ENCODE measurements at places on chromosomes 11 and 22.
A peak's percentile ranks its signal among the peaks of the same experiment; 100 is the strongest.

DNA sequence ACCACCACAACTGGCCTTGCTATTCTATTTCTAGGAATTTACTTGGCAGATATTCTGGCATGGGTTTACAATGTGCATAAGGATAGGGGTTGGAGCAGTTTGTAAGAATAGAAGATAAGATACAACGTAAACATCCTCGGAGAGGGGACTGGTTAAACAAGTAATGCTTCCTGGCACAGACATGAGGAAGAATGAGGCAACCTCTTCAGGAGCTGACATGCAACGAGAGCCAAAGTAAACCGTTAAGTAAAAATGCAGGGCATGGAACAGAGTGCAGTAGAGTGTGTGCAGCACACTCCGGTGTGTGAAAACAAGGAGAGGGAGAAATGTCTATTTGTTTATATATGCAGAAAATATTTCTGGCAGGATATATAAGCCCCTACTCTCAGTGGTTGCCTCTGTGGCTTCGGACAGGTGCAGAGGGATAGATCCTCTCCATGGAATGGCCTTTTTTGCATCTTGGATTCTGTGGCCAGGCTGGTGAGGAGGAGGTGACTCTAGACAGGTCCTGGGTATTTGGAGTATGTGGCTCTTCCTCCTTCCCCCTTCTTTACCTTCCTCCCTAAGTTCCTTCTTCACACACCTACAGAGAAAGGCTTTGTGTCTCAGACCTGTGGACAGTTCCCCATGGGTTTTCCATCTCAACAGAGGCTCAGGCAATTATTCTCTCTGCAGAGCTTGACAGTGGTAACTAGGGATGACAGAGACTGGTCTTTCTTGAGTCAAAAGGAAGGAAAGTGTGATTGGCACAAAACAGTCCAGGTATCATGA, 2.5 kb downstream of the RAB36 start:
- no peak for DNase-seq

DNA sequence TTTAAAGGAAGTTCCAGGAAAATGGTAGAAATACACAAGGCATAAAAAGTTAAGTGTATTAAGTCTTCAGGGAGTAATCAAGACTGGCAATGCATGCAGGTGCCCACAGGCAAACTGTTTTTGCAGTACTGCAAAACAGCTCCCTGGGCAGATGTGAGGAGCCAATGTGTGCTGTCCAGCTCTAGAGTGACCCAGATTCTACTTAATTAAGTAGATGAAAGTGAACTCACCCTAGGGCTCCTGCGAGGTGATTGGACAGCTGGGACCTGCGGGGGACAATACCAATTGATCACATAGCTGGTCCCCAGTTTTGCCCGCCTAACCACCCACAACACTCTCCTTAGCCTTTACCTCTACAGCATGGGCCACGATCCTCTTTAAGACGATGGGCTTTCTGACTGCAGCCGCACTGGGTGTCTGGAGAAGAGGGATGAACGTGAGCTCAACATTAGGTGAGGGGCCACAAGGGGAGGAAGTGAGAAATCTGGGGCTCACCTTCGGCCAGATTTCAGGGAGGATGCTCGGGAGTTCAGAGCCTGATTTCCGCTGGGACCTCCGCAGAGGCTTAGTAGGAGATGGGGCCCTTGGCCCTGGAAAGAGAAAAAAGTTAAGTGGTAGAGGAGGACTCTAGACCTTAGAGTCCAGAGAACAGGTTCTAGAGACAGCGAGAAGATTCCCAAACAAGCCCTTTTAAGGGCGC, 556 bp downstream of the CDCA5 start:
- DNase-seq, result peak; percentile 37

DNA sequence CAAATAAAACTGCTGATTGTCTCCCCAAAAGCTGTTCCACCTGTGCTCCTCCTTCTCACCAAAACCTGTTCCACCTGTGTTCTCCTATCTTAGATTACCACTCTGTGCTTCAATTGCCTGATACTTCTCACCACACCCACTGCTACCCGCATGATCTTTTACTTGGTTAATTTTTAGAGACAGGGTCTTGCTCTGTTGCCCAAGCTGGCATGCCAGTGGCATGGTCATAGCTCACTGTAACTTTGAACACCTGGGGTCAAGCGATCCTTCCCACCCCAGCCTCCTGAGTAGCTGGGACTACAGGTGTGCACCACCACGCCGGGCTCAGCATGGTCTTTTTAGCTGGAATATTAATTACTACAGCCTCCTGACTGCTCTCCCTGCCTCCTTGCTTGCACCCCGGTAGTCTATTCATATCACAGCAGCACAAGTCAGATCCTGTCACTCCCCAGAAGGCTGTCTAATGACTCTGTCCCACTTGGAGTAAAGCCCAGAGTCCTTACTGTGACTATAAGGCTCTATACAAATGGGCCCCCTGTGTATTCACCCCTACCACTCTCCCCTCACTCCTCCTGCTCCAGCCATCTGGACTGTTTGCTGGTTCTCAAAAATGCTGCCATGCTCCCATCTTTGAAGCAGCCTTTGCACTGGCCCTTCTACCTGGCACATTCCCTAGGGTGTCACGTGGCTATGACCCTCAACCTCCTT, 3.5 kb downstream of the C11orf91 start:
- DNase-seq, result no peak

DNA sequence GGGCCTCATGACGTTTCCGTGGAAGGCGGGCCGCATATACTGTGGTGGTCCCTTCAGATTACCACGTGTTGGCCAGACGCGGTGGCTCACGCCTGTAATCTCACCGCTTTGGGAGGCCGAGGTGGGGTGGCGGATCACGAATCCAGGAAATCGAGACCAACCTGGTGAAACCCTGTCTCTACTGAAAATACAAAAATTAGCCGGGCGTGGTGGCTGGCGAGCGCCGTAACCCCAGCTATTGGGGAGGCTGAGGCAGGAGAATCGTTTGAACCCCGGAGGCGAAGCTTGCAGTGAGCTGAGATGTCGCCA, 853 bp upstream of the DENND6B start:
- no peak for DNase-seq

GRCh38 chr22:32957200-32957803, 100.9 kb downstream of the SYN3 start:
- no peak for DNase-seq

DNA sequence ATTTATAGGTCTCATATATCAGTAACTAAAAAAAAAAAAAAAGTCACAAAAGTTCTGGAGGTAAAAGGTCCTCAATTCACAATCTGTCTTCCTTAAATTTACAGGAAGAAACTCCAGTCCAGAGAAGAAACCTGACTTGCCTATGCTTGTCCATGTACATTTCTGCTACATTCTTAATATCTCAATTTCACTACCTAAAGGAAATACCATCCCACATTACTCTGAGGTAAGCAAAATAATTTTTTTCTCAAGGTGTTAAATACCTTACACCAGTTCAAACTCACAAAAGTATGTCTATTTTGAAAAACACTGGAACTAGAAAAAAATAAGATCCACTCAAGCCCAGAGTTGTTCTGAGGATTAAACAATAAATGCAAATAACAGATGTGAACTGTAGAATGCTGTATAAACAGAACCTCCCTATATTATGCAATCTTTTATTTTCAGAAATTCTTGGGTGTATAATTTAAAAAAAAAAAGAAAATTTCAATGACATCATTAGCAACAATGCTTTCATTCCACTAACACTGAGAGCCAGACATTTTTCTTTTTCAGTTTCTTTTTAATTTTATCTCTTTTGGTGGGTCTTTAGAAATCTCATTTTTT, 49.9 kb upstream of the GDPD4 start:
- DNase-seq, result no peak

- no peak for DNase-seq
These were observed 16.5 kb upstream of the GAL start for GRCh38 chr11:68667511-68668500.

DNA sequence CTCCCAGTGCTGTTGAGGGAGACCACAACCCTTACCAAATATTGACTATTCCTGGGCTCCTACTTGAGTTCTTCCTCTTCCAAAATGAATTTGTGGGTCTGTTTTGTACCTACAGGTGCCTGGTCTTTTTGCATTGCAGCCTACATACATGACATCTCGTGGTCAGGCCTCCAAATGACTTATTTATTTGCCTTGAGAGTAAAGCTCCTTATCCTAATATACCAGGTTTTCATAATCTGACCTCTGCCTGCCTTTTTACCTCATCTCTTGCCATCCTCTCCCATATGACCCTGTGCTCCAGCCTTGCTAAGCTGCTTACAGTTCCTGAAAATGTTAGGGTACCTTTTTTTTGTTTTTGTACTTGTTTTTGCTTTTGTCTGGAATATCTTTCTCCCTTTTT, 130.4 kb downstream of the UVRAG start:
- DNase-seq, result no peak

DNA sequence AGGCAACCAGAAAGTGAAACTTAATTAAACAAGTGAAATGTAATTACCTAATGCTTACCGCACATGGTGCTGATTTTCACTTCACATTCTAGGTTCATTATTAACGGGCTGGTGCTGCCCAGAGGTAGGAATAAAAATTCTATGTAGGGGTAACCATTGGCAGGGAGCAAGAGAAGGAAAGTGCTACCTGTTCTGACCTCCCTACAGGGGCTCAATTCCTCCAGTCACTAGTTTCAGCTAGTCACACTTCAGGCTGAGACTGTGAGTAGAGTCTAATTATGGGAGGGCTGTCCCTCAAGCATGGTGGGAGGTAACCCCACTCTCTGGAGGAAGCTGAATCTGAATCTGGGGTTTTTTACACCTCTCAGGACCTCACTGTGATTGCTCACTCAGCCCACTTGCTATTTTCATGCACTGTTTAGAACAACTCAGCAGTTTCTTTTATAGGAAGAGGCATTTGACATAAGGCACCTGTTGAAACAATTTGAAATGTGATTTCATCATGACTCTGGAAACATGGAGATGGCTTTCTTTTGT, 75.4 kb downstream of the MAML2 start:
- no peak for DNase-seq

- DNase-seq, result no peak
These were observed 20.1 kb upstream of the FCHSD2 start for GRCh38 chr11:73162196-73162740.

- DNase-seq, result no peak
These were observed 187.1 kb downstream of the ARHGAP42 start for GRCh38 chr11:100874203-100874602.

DNA sequence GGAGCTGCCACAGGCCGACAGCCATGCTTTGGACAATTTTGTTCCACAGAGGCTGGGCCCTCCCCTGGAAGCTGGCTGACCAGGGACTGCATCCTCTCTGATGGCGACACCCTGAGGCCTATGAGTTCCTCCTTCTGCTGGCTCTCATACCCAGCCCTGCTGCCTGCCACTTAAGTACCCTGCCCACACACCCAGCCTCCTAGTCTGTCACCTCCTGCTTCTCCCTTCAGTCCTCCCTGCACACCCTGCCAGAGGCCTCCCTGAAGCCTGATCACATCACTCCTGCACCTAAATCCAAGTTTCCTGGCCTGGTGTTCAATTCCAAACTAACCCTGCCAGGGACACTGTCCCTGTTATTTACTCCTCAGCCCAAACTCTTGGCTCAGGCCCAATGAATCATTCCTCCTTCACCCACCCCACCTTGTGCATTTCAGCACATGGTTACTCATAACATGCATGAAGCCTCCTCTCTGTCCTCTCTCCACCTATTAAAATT, 136.7 kb upstream of the NECTIN1 start:
- peak; percentile 5 for DNase-seq

GRCh38 chr11:100739666-100740065, 52.6 kb downstream of the ARHGAP42 start:
- peak; percentile 84 for DNase-seq

DNA sequence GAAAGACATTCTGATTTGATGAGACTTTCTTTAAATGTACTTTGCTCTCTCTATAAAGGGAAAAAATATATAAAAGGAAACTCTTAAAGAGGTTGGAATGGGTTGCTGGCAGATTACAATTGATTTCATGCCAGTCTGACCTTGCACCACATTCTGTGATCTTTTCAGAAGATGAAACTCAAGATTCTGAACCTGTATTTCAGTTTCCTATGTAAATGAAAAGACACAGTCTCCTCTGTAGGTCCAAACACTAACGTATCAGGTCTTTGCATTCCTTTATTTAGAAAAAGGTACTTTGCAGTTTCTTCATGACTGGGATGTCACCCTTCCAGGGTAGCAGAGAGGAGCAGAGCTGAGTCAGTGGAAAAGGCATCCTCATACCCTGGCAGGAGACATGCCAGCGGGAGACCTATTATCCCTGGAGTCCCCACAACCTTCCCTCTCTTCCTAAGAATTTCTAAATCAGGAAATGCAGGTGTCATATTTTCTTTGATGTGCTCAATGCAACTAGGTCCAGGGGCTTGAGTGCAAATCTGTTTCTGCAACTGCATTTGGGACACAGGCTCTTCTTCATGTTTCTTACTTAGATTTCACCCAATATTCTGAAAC, 282.6 kb downstream of the CADM1 start:
- no peak for DNase-seq

- DNase-seq, result peak; percentile 89
These were observed 11.9 kb downstream of the HOATZ start for GRCh38 chr11:111526501-111526900.

DNA sequence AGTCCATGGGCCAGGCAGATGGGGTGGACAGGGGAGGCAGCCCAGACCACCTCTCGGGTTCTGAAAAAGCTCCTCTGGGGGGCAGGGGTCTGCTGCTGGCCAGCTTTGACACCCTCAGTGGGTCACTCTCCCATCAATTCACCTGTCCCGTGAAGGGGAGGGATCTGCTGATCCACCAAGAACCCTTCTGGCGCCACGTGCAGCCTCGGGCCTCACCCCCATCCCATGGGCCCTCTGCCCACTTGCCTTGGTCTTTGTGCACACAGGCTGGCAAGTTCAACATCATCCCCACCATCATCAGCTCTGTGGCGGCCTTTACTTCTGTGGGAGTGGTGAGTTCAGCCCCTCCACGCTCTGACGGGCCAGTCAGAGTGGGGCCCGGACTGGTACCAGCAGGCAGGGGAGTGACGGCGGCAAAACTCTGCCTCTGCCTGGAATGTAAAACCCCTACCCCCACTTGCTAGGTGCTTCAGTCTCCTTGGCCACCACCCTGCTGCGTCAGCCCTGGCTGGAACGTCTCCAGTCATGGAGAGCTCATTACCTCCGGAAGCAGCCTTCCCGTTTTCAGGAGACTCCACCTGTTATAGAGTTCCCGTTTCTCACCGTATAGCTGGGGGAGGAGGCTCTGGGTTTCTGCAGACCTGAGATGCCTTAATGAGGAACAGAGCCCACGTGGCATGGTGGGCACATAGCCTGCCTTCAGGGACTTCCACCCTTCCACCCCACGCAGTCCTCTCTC, 12.7 kb downstream of the PRG3 start:
- no peak for DNase-seq

GRCh38 chr11:86143087-86144030, 74.5 kb upstream of the PICALM start:
- DNase-seq, result no peak

DNA sequence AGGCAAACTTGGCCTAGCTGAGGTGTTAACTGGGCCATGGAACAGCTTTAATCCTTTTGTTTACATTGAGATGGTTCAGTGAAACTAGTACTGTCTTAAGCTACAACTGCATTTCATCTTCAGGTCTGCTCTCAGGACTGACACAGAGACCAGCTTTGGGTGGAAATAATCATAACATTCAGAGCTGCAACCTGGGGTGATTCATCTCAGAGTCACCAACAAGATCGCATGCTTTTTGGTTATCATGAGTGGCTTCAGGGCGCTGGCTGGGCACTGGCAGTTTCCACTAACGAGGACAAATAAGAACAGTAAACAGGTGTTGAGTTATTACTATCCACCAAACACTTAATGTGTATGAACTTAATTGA, 60.9 kb upstream of the PAX6 start:
- DNase-seq, result peak; percentile 57
